ENCODE measurements at places on chromosomes 6 and 20.

DNA sequence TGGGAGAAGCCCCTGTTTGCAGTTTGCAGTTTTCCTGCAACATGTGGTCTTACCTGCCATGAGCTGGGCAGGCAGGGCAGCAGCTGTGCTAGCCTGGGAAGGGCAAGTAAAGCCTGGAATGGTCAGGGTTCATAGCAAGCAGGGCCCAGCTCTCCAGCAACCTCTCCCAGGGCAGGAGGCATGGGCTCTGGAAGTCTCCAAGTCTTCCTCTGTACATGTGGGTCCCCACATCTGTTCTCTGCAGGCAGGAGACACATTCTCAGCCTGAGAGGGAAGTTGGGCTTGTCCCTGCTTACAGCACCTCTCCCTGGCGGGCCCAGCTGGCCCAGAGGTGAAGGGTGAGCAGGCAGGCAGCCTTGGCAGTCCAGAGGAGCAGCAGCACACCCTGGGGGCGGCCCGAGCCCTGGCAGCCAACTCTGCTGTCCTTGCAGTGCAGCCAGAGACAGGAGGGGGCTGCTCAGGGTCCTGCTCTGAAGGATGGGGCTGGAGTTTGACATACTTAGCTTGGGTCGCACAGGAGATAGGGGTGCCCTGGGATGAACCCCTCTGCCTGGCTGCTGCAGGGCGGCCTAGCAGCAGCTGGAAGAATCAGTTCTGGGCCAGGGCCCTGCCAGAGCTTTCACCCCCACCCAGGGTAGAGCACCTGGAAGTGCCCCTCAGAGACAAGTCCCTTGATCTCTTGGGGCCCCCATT lies 176.0 kb downstream of the MRPL14 start:
- peak; percentile 57 for DNase-seq

- no peak for DNase-seq
Measured at GRCh38 chr6:137630666-137631065, 136.5 kb upstream of the OLIG3 start.

DNA sequence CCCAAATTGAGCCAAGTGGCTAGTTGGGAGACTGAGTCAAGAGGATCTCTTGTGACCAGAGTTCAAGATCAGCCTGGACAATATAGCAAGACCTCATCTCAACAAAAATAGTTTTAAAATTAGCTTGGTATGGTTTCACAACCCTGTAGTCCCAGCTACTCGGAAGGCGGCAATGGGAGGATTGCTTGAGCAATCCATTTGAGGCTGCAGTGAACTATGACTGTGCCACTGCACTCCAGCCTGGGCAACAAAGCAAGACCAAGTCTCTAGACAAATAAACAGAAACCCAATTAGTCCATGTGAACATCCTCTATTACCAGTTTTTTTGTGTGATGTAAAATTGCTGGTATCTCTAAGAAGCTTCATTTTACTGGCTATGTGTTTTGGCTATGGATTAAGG lies 106.2 kb downstream of the TULP4 start:
- DNase-seq = no peak

GRCh38 chr20:34806255-34806654 lies 19.2 kb downstream of the NCOA6 start:
- no peak for DNase-seq

DNA sequence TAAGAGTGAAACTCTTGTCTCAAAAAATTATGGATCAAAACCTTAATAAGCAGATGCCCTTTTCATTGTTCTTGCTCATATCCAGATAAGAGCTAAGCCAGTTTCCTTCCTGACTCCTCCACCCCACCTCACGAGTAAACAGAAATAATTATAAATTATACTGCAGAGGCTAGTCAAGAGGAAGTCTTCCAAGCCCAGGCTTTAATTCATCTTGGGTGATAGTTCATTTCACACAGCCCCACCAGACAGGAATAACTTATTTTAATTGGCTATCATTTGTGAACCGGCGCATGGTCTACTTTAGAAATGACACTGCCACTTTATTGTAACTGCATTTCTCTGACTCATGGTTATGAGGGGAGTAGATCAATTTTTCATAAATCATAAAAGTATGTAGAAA lies 102.0 kb downstream of the BTBD3 start:
- DNase-seq = no peak

- DNase-seq = no peak
Measured at GRCh38 chr6:118588626-118589025, 40.5 kb downstream of the PLN start.

Measured in tongue (tissue), 3 donors.